ENCODE measurements at places on chromosomes 5 and 9.
A peak's percentile ranks its signal among the peaks of the same experiment; 100 is the strongest.

DNA sequence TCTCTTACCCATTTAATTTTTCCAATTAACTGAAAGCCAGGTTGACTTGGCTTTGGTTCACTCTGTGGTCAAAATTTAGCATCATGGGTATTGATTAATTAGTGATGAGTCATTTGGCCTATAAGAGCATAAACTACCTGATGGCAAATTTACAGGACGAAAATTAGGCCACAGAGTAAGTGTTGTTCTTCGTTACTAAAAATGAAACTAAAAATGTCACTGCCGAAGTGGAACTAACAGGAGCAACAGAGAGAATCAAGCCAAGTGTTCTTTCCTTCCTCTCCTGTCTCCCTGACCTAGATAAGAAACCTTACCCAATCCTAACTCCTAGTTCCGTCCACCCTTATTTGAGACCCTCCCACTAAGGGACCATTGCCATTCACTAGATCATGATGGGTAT lies 176.9 kb downstream of the RAB3C start:
- peak; percentile 58 for DNase-seq

DNA sequence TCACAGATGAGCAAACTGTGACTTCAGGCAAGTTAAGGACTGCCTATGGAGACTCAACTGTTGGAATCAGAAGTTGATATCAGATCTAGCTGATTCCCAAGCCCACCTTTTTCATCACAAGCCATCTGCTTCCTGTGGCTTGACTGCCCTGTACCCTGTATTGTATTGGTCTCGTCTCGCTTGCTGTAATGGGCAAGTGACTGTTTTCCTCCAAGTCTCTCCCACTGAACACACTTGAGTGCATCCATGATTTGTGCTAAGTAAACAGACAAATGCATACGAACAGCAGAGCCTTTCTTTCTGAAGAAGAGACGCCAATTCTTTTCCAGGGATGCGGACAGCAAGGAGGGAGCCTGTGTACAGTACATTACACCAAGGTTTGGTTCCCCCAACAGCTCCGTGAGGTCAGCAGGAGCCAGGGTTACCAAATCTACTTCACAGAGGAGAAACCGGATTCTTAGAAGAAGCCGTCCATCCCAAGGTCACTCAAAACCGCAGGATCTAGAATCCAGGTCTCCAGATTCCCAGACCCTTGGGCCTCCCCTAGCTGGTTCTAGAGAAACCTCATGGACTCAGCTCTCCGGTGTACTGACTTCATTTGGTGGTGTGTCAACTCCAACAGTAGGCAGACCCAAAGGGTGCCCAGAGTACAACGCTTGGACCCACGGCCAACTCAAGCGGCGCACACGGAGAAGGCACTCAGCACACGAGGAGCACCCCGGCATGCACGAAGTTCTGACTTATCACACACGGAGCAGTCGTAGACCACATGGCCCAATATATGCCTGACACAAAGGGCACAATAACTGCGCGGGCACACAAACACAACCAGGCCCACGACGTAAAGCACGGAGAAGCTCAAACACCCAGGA lies 1.1 kb downstream of the BAG1 start:
- peak; percentile 72 for DNase-seq

GRCh38 chr5:73370640-73371583 lies 77.7 kb downstream of the FOXD1 start:
- DNase-seq, result no peak

DNA sequence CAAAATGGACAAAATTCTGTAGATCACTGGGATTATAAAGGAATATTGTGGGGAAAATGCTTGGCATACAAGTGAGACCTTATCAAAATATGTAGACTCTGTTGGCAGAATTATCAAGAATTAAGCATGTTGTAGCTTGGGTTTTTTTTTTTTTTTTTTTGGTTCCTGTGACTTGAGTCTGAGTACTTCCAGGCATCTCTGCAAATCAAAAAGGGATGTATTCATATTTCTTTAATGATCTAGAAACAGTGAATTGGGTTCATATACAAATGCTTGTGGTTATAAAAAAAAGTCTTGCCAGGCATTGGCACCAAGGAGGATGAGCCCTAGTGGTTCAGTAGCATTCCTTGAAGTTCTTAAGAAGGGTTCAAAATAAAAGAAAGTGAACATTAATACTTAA lies 292.2 kb downstream of the ARHGAP26 start:
- no peak for DNase-seq

GRCh38 chr5:119478781-119479180 lies 26.5 kb downstream of the HSD17B4 start:
- no peak for DNase-seq

DNA sequence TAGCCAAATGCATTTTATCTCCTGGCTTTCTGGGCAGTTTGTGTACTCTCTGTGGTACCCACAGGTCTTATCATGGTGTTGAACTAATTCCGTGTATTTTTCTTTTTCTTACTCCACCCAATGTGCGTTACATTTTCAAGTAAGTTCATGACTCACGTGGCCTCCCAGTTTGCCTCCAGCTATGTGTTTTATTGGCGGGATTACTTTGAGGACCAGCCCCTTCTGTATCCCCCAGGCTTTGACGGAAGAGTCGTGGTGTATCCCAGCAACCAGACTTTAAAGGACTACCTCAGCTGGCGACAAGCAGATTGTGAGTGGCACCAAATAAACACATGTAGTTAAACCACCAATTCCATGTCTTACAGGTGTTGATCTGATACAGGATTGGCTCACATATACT lies 3.2 kb downstream of the THG1L start:
- DNase-seq, result no peak

- no peak for DNase-seq
Observed at GRCh38 chr9:14531341-14532269, 161.6 kb downstream of the ZDHHC21 start.

- DNase-seq, result no peak
Observed at GRCh38 chr9:5631026-5631425, 2.1 kb downstream of the RIC1 start.

GRCh38 chr9:134965411-134965810 lies 47.7 kb upstream of the FCN1 start:
- no peak for DNase-seq

DNA sequence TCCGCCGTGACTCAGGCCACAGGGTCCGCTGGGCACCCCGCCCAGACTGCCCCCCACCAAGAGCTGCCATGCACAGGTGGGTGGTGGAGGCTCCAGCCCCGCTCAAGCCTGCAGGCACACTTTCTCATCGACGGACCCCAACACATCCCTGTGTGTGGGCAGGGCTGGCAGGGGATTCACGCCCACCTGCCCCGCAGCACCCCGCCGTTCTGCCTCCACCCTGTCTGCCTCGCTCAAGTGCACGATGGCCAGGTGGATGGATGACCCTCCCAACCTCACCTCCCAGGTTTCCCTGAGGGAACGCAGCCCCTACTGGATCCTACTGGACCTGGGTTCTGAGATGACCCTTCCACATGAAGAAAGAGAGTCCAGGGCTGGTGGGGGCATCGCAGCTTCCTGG lies 26.1 kb upstream of the FCN1 start:
- DNase-seq, result no peak

- no peak for DNase-seq
Observed at GRCh38 chr9:133168432-133168831, 4.7 kb upstream of the GBGT1 start.

GRCh38 chr9:36924071-36924470 lies 110.0 kb downstream of the PAX5 start:
- peak; percentile 63 for DNase-seq

DNA sequence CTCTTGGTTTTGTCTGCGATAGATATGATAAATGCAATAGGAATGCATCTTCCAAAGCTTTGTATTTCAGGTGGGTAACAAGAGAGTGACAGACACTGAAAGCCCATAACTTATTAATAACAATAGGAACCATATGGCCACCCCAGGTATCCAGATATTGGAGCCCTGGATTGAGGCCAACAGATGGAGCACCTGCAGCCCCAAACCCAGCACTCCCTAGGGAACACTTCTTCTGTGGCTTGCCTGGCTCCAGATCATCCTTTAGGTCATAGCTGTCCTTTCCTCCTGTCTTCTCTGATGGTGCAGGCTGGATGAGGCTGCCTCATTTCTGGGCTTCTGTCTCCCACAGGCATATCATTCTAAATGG lies 5.0 kb upstream of the IL3 start:
- DNase-seq, result no peak

DNA sequence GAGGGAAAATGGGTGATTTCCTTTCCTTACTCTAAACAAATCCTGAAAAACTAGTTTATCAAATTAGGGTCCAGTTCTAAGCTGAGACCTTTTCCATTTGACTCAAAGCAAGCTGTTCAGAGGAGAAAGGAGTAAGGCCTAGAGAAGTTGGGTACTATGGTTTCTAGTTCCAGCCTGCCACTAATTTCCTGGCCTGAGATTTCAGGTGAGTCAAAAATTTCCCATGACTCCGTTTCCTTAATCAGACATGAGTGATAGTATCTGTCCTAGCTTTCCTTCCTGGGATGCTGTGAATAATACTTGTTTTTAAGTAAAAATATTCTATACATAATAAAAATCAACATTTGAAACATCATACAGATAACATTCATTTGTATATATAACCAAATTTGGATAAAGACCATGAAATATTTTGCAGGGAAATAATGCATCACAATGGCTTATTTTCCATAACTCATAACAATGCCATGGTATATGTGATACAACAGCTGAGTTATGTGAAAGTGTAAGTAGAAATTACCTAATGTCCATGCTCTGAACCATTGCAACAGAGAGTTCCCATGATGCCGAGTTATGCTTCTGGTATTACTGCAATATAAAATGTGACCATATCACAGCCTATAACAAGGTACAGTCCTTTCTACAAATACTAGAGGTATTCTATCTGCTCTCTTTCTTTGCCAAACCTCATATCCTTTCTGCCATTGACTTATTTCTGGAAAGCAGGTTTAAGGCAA lies 142.7 kb downstream of the MLLT3 start:
- peak; percentile 21 for DNase-seq

DNA sequence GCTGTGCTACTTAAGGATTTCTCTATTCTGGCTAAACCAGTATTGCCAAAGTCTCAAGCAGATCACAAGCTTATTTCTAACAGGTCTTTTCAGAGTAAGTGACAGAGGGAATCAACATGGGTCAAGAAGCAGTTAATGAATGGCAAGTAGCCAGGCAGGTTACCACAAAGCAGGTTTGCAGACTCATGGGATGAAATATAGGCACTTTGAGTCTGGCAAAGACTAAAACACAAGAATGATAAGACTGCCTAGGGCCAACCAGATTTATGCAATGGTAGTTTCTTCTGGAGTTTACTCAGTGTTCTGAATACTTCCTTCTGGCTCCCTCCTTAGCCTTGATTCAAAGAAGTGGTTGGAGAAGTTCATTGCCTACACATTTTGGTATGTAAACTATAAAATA lies 3.6 kb downstream of the HMGCS1 start:
- no peak for DNase-seq

DNA sequence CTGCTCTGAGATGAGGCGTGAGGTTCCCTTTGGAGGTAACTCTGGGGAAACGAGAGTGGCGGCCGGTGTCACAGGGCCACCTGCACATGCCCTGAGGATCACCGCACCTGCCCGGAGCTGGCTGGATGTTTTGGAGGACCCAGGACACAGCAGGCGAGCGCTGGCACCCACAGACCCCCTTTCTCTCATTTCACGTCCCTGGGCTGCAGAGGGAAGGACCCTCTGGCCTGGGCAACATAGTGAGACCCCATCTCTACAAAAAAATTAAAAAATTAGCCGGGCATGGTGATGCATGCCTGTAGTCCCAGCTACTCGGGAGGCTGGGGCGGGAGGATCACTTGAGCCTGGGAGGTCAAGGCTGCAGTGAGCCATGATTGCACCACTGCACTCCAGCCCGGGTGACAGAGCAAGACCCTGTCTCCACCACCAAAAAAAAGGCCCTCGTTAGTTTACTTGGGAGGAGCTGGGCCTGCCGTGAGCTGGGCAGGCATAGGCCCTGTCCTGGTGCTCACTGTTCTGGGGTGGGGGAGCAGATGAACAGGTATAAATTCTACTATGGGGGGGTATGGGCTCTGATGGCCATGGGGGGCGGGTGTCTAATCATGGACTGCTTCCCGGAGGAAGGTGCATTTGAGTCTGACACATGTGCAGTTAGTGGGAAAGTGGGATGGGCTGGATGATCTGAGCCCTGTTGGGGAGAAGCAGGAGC lies 96.9 kb upstream of the RAPGEF1 start:
- DNase-seq, result no peak

DNA sequence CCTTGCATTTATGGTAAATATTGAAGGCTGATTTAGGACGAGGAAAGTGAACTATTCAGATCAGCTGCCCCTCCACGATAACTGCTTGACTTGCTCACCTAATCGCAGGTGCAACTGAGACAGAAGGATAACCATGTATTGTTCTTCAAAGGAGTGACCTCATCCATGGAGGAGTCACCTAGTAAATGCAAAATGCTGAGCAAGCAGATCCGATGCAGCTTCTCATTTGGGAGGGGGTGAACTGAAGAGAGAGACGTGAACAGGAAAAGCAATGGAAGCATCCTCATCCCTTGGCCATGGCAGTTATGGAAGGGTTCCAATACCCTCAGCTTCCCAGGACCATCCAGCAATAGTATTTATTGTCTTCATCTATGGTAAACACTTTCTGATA lies 47.5 kb downstream of the RASGRF2 start:
- no peak for DNase-seq

- peak; percentile 42 for DNase-seq
Observed at GRCh38 chr5:59390074-59390659, 503.4 kb downstream of the PDE4D start.

DNA sequence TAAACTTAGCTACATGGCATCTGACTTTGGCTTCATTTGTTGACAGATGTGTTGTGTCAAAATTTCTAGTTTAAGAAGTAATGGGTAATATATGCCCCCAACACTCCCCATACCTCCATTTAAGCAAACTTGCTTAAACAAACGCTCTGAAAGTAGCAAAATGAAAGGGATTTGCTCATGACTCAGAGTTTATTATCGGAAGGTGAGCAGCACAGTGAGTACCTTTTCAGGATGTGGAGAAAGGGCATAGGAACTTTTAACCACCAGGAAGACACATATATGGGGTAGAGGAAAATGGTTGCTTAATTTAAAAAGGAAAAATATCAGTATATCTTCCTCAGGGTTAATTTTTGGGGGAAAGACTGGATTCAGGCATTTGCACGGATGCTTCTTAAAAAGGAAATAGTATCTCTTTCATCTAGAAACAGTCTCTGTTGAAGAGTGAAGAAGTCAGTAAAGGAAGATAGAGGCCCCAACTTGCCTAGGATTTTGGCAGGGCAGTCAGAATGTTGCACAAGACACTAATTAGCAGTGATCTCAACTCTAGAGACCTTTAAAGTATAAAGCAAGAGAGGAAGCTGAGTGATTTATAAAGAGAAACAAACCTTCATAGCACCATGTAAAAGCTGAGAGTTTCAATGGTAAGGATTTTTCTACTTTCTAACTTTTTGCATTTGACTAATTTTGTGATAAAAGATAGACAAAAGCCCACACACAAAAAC lies 155.1 kb downstream of the TRIO start:
- no peak for DNase-seq

- no peak for DNase-seq
Observed at GRCh38 chr9:127854184-127854806, at the start of gene ENG. Gene ENG (minus strand): TSS chr9:127854658. CDS start chr9:127854355, 303 bp downstream.

DNA sequence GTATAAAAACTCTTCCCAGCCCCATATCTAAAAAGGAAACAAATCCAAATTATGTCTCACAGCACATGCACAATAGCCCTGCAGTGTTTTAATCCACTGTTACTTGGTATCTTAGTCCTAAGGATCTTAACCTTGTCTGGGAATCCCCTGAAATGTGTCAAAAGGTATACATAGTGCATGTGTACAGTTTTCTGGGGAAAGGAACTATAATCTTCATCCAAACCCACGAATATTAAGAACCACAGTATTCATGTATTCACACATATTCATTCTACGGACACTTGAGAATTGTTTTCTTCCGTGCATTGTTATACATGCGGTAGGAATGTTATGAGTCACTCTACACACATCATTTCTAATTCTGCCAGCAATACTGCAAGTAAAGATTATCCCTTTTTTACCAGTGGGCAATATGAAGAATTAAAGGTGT lies 47.8 kb upstream of the SNX2 start:
- DNase-seq, result no peak

Data from NB4 (cell line).